ENCODE measurements at places on chromosomes 5 and 9. TPM values are rescaled to one million over a fixed set of nuclear protein-coding genes. Genes with fewer than 3 reads are reported as not detected.

Gene ZNF879
- 3.1 TPM for polyA plus RNA-seq

Gene KCNV2
- polyA plus RNA-seq, result not detected

Gene TRPM6
- polyA plus RNA-seq, result 0.15 TPM

Gene SLC25A48
- not detected for polyA plus RNA-seq

Gene FOXI1
- polyA plus RNA-seq, result not detected

Gene GLRA1
- polyA plus RNA-seq, result not detected

Gene GADD45G
- polyA plus RNA-seq, result 17.6 TPM

Gene SNAPC3
- polyA plus RNA-seq, result 10.2 TPM

Gene NEURL1B
- polyA plus RNA-seq, result 0.49 TPM

Gene ANKDD1B
- 0.29 TPM for polyA plus RNA-seq

Gene ECM2
- polyA plus RNA-seq, result 0.45 TPM

Gene IRX1
- not detected for polyA plus RNA-seq

Gene DNAJB5
- 8.6 TPM for polyA plus RNA-seq

Gene CARD9
- polyA plus RNA-seq, result 16.1 TPM

Gene TMEM250
- polyA plus RNA-seq, result 14.8 TPM

Gene AQP7
- 0.26 TPM for polyA plus RNA-seq

Gene TGFBI
- polyA plus RNA-seq, result 31.0 TPM

Gene UNC5A
- not detected for polyA plus RNA-seq

Gene IL7R
- polyA plus RNA-seq, result 16.3 TPM

Gene LMX1B
- 0.02 TPM for polyA plus RNA-seq

Gene ECSCR
- 18.4 TPM for polyA plus RNA-seq

Gene C5orf58
- polyA plus RNA-seq, result not detected

Gene MOB3B
- 12.6 TPM for polyA plus RNA-seq

Gene MARVELD2
- polyA plus RNA-seq, result 0.02 TPM

Gene GPX8
- 1.5 TPM for polyA plus RNA-seq

Gene ARID3C
- not detected for polyA plus RNA-seq

Gene PCDHGC4
- polyA plus RNA-seq, result 0.03 TPM

Gene ADAMTS12
- 0.17 TPM for polyA plus RNA-seq

Gene CTSL
- polyA plus RNA-seq, result 51.5 TPM

Gene PFN3
- polyA plus RNA-seq, result not detected

Gene GPR151
- not detected for polyA plus RNA-seq

Gene ACOT12
- 0.03 TPM for polyA plus RNA-seq

Gene HOMER1
- 0.39 TPM for polyA plus RNA-seq

Gene TGFBR1
- 8.9 TPM for polyA plus RNA-seq

Measured in spleen (tissue), 13 donors.